HepG2 (cell line): ENCODE measurements at places on chromosomes 12 and 14. TPM values are rescaled to one million over a fixed set of nuclear protein-coding genes. Genes with fewer than 3 reads are reported as not detected.

GRCh38 chr12:55978393-55978792, 4.5 kb downstream of the RAB5B start:
- peaks cover 20% of the 10 kb centered on the region for H3K36me3 ChIP-seq
- no peak for DNase-seq
- no peaks in the 10 kb centered on the region for H3K27me3 ChIP-seq
- no peak overlapping the region for H3K27ac ChIP-seq
- no peak overlapping the region for H3K4me3 ChIP-seq

GRCh38 chr14:39376667-39377403, 55.4 kb downstream of the FBXO33 start:
- DNase-seq: peak; percentile 48
- no peaks in the 10 kb centered on the region for H3K36me3 ChIP-seq
- no peak overlapping the region for H3K4me3 ChIP-seq
- H3K4me1 ChIP-seq: peaks cover 10% of the 10 kb centered on the region
- peak overlapping the region; percentile 37 for H3K27ac ChIP-seq
- H3K27me3 ChIP-seq: no peaks in the 10 kb centered on the region

GRCh38 chr14:100449225-100449987, 126.3 kb downstream of the SLC25A47 start:
- no peaks in the 10 kb centered on the region for H3K36me3 ChIP-seq
- no peaks in the 10 kb centered on the region for H3K27me3 ChIP-seq
- H3K27ac ChIP-seq: no peak overlapping the region
- H3K4me1 ChIP-seq: no peaks in the 10 kb centered on the region
- no peak overlapping the region for H3K4me3 ChIP-seq

The CMA1 gene
- not detected in 2 replicates for total RNA-seq

The TOMM20L gene
- total RNA-seq: 0.46 TPM in 1 of 2 replicates, not detected in the other
